ENCODE measurements at places on chromosomes 5 and 9.

GRCh38 chr5:138542180-138542955 is 668 bp downstream of the ETF1 start:
- no peak for DNase-seq

DNA sequence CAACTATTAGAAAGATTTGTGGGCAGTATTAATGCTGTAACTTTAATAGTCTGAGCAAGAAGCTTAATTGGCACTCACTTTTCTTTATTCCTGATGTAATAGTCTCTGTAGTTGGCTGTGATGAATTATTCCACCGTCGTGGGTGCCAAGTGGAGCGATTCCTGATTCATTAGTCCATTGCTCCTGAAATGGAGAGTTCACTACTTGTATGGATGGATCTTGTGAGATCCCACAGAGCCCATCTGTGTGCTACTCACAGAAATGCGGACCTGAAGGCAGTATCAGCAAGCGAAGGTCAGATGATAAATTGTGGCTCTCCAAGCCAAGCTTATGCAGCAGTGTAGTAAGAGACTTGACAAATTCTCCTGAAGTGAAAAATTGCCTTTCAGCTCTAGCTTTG is 212.2 kb downstream of the CHSY3 start:
- no peak for DNase-seq

- DNase-seq: no peak
Observed at GRCh38 chr9:82987370-82988189, 75.4 kb downstream of the RASEF start.

GRCh38 chr5:32776200-32776599 is 65.1 kb downstream of the NPR3 start:
- no peak for DNase-seq

DNA sequence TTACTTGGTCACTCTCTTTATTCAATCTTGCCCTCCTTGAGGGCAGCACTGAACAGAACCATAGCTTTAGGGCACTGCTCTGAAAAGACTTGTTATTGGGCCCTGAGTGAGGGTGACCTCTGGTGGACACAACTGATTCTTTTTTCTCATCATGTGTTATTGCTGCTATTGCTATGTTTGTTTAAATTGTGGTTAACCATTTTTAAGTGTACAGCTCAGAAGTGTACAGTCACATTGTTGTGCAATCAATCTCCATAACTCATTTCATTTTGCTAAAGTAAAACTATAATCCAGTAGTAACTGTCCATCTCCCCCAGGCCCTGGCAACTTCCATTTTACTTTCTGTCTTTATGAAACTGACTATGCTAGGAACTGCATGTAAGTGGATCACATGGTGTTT is 351.1 kb upstream of the RIOK2 start:
- peak; percentile 3 for DNase-seq

- DNase-seq: no peak
Observed at GRCh38 chr9:73647560-73647959, 495.9 kb downstream of the ANXA1 start.

DNA sequence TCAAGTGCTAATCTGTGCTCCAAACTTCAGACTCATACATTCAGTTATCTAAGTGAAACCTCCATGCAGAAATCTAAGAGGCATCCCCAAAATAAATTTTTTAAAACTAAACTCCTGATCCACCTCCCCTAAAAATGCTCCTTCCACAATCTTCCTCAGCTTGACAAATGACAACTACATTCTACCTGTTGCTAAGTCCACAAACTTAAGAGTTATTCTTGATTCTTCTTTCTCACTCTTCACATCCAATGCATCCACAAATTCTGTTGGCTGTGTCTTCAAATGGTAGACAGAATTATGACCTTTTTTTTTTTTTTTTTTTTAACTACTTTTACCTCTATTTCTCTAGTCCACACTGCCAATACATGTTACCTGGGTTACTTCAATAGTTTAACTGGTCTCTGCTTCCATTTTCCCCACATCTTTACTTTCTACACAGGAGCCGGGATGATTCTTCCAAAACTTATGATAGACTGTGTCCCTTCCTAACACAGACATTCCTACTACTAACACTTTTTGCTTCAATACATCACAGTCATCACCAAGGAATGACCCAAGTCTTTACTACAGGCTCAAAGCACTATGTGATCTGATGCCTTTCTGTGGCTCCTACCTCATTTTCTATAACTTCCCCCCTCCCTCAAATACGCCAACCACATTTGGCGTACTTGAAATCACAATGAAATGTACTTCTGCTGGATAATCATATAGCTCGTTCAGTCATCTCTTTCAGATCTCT is 143.6 kb downstream of the PDE4D start:
- DNase-seq: no peak

- DNase-seq: no peak
Observed at GRCh38 chr5:158407824-158408195, 548.9 kb upstream of the CLINT1 start.

- DNase-seq: no peak
Observed at GRCh38 chr5:158099571-158100105, 240.7 kb upstream of the CLINT1 start.

Data from NCI-H2081 treated with DMSO at 0.1 percent for 48 hours (cell line).